ENCODE measurements at places on chromosomes 2 and 18.

DNA sequence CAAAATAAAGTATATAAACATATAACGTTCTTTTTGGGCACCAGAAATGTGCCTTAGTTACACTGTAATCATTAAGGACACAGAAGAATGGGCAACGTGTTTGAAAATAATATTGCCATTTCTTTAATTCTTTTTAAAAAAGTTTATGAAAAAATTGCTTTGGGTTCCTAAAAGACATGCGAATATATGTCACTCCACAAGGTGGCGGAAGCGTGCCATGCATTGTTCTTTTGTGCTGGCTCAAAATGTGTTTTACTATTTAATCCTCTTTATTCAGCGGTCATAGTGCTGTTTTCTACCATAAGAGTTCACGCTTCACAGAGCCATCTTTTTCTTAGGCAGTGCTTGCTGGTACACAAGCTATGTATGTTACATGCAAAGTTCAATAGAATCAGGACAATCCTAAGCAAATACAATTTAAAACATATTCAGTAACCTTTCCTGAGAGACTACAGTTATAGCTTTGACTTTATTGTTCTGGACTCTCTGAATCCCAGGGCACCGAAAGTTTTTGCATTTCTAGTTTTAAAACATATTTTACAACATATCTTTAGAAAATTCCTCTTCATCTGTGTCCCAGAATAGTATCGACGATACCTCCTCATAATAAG is 147.8 kb upstream of the ERBB4 start:
- peak; percentile 67 for DNase-seq
- no peaks in the 10 kb centered on the region for H3K36me3 ChIP-seq
- no peak overlapping the region for H3K4me3 ChIP-seq
- no peaks in the 10 kb centered on the region for H3K27me3 ChIP-seq

DNA sequence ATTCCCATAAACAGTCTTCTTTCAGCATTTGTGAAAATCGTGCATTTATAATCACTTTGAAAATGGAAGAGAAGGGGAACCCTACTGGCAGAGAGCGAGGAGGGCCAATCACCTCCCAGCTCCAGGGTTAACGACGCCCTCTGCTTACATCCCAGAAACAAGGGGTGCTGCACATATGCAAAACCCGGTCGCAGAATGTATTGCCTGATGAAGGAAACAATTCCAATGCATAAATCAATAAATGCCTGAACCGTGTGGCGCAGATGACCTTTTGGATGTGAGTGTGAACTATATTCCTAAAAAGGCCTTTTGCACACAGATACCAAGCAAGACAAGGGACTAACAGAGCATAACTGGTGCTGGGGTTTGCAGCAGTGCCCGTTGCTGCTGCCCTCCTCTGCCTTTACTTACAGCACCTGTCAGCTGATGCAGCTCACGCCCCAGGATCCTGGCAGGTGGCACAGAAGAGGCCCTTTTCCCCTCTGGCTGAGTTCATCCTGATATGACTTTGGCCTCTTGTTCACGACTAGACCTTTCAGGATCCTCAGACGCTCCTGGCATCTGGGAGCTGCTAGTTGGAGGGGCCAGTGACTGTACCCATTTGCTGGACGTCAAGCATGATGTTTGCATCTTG is 67.8 kb downstream of the MYT1L start:
- no peak for DNase-seq
- H3K36me3 ChIP-seq: no peaks in the 10 kb centered on the region
- H3K4me1 ChIP-seq: no peaks in the 10 kb centered on the region
- no peak overlapping the region for H3K27ac ChIP-seq

GRCh38 chr18:75742516-75742915 is 315.0 kb upstream of the SMIM21 start:
- no peaks in the 10 kb centered on the region for H3K4me1 ChIP-seq
- H3K27me3 ChIP-seq: no peaks in the 10 kb centered on the region
- DNase-seq: no peak
- H3K4me3 ChIP-seq: no peak overlapping the region
- no peaks in the 10 kb centered on the region for H3K36me3 ChIP-seq

- H3K27ac ChIP-seq: no peak overlapping the region
- no peak overlapping the region for H3K4me3 ChIP-seq
- H3K4me1 ChIP-seq: peaks cover 5% of the 10 kb centered on the region
- no peaks in the 10 kb centered on the region for H3K36me3 ChIP-seq
- DNase-seq: no peak
- H3K27me3 ChIP-seq: no peaks in the 10 kb centered on the region
Observed at GRCh38 chr18:59145055-59145454, 5.4 kb downstream of the SEC11C start.

DNA sequence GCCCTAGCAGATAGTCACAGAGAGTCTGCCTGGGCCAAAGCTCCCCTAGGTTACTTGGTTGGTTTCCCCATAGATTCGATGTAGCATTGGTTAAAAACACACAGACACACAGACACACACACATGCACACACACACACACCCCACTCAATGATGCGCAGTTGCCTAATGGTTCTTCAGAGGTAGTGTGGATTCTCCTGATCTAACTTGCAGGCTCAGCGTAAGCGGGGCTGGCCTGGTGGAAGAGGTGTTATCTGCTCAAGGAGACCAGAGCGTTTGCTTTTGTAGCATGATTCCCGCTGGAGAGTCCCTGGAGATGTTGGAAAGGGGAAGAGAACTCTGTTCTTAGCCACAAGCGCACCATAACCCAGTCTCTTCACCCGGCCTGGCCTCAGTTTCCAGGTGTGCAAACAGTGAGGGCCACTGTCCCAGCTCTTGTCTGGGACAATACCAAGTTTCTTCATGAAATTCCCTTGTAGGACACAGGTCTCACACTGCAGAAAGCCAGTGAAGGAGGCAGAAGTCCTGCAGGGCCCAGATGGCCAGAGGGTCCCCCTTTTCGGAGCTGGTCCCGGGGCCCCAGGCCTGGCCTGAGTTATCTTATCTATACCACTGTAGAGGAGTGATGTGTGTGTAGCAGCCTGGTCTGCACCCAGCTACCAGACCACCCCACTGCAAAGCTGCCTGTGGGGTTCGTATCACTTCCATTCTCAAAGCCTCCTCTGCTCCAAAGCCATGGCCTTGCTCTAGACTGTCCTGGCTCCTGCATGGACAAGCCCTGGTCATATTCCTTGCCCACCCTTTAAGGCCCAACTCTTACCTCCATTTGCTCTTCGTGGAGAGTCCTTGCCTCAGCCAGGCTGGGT is 3.7 kb downstream of the ACKR3 start:
- H3K27me3 ChIP-seq: no peaks in the 10 kb centered on the region
- H3K27ac ChIP-seq: no peak overlapping the region
- no peak for DNase-seq
- H3K4me3 ChIP-seq: peak overlapping the region; percentile 5

GRCh38 chr2:202911512-202912341 is at the start of the genes CARF and WDR12:
Gene CARF (plus strand): TSS chr2:202912275. CDS start chr2:202941903, 29,628 bp downstream.
Gene WDR12 (minus strand): TSS chr2:202911673. CDS start chr2:202911476, 197 bp downstream.
- H3K36me3 ChIP-seq: no peaks in the 10 kb centered on the region
- peaks cover 7% of the 10 kb centered on the region for H3K4me1 ChIP-seq
- H3K27me3 ChIP-seq: no peaks in the 10 kb centered on the region
- peak within 1 kb of the TSS; percentile 84 for H3K4me3 ChIP-seq
- peak within 1 kb of the TSS; percentile 86 for H3K27ac ChIP-seq
- peak; percentile 96 for DNase-seq

- H3K36me3 ChIP-seq: no peaks in the 10 kb centered on the region
- no peak overlapping the region for H3K4me3 ChIP-seq
- H3K27me3 ChIP-seq: no peaks in the 10 kb centered on the region
- H3K27ac ChIP-seq: no peak overlapping the region
Observed at GRCh38 chr2:21163213-21163612, 39.4 kb downstream of the TDRD15 start.

GRCh38 chr2:130390460-130391057 is 34.7 kb downstream of the PTPN18 start:
- H3K4me3 ChIP-seq: no peak overlapping the region
- H3K27me3 ChIP-seq: no peaks in the 10 kb centered on the region

- peak; percentile 14 for DNase-seq
- no peak overlapping the region for H3K4me3 ChIP-seq
- no peaks in the 10 kb centered on the region for H3K27me3 ChIP-seq
- H3K4me1 ChIP-seq: no peaks in the 10 kb centered on the region
Observed at GRCh38 chr18:45059695-45060094, 379.0 kb downstream of the SETBP1 start.

- H3K27ac ChIP-seq: no peak overlapping the region
- DNase-seq: no peak
- H3K4me3 ChIP-seq: no peak overlapping the region
- H3K4me1 ChIP-seq: no peaks in the 10 kb centered on the region
- peaks cover 1% of the 10 kb centered on the region for H3K27me3 ChIP-seq
Observed at GRCh38 chr2:165582409-165582808, 112.9 kb downstream of the CSRNP3 start.

DNA sequence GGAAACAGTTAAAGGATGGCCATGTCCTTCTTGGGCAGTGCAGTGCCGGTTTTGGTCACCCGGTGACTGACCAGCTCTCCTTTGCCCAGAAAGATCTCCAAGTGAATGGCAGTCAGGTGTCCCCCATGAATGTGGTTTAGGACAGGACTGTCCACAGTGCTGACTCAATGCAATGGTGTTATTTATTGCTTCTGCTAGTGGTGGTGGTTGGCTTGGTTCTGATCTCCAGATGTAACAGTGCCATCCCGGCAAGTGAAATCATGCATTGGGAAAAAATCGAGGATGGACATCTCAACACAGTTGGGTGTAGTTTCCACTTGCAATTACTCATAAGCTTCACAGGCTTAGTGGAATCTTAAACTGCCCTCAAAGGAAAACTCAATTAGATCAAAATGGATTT is 81.9 kb downstream of the TGOLN2 start:
- H3K36me3 ChIP-seq: no peaks in the 10 kb centered on the region
- H3K27ac ChIP-seq: no peak overlapping the region
- no peak overlapping the region for H3K4me3 ChIP-seq
- peaks cover 29% of the 10 kb centered on the region for H3K4me1 ChIP-seq
- no peak for DNase-seq

GRCh38 chr18:74486119-74486849 is 9.9 kb upstream of the CNDP2 start:
- peaks cover 6% of the 10 kb centered on the region for H3K27me3 ChIP-seq
- no peak for DNase-seq
- H3K4me1 ChIP-seq: no peaks in the 10 kb centered on the region
- H3K4me3 ChIP-seq: no peak overlapping the region
- no peak overlapping the region for H3K27ac ChIP-seq

GRCh38 chr2:46053564-46053963 is 243.6 kb upstream of the EPAS1 start:
- H3K27ac ChIP-seq: no peak overlapping the region
- H3K36me3 ChIP-seq: no peaks in the 10 kb centered on the region
- DNase-seq: no peak
- no peak overlapping the region for H3K4me3 ChIP-seq
- H3K4me1 ChIP-seq: peaks cover 10% of the 10 kb centered on the region
- H3K27me3 ChIP-seq: no peaks in the 10 kb centered on the region

DNA sequence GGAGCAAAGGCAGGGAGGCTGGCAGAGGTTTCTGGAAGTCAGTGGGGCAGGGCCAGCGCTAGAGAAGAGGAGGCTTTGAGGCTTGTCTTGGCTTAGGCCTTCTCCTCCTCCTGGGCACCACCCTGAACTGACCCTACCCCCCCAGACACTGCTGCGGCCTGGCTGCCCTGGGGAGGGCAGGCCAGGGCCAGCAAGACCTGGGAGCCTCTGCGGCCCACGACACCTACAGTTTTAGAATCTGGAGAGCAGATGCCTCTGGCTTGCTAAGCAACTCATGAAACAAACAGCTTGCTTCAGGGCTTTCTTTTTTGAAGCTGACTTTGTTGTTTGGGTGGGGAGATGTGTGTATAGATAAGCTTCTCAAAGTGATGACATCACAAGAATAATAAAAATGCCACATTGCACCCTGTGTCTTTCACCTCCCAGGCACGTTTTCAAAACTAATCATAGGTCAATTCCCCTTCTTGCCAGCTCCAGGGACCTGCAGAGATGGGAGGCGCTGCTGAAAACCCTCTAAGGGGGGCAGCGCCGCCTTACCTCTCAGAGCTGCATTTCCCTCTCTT is 46.2 kb upstream of the SMAD7 start:
- peak overlapping the region; percentile 69 for H3K27ac ChIP-seq
- no peaks in the 10 kb centered on the region for H3K27me3 ChIP-seq
- no peak overlapping the region for H3K4me3 ChIP-seq
- H3K36me3 ChIP-seq: no peaks in the 10 kb centered on the region
- peaks cover 9% of the 10 kb centered on the region for H3K4me1 ChIP-seq

- DNase-seq: no peak
- no peaks in the 10 kb centered on the region for H3K4me1 ChIP-seq
- no peaks in the 10 kb centered on the region for H3K27me3 ChIP-seq
- no peak overlapping the region for H3K27ac ChIP-seq
- no peak overlapping the region for H3K4me3 ChIP-seq
Observed at GRCh38 chr2:166282154-166282553, 93.6 kb downstream of the SCN9A start.

DNA sequence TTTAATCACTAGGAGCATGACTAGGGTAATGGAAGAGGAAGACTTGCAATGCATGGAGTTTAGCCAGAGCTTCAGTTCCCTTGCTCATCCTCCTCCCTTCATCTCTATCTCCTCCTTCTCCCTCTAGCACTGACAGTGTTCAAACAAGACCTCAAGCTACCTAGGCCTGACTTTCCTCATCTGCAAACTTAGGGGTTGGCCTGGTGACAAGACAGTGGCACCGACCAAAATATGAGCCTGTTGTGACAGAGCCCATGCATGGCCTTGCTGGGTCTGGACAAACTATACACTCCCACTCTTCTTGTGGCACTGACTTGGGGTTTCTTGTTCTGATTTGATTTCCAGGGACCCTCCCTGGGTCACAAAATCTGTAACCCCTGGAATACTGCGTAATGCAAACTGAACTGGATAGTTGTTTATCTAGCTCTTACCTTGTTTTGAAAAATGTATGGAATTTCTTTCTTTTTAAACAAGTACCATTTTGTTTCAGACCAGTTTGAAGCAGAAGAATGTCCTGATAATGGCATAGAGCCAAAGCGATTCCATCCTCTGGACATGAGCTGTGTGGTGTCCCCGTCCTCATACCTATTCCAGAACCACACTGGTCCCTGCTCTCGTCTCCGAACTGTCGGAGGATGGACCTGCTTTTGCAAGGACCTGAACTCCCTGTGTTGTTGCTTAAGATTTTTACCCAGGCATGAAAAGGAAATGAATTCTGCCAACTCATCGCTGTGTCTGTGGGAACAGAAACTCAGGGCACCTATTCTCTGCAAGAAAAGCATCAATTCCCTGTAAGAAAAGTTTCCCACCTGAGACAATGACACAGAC is 33.4 kb upstream of the PPP4R1 start:
- DNase-seq: peak; percentile 26
- no peak overlapping the region for H3K27ac ChIP-seq
- no peaks in the 10 kb centered on the region for H3K36me3 ChIP-seq
- H3K4me3 ChIP-seq: no peak overlapping the region

DNA sequence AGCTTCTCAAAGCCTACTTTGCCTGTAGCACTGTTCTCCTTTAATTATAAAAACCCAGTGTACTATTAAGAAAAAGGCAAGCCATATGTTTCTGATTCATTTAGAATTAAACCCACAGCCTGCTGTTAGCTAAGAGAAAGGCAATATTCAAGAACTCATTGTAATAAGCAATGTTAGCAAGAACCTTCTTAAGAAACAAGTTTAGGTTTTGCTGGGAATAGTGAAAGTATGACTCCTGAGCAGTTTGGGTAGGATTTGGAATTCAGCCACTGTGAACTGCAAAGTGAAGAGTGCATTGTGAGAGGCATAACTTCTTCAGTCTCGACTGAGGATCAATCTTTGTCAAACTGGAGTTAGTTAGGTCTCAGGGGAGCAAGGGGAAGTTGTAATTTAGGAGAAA is 206.5 kb upstream of the NT5C1B start:
- DNase-seq: no peak
- peaks cover 3% of the 10 kb centered on the region for H3K27me3 ChIP-seq
- no peak overlapping the region for H3K4me3 ChIP-seq
- H3K27ac ChIP-seq: no peak overlapping the region
- no peaks in the 10 kb centered on the region for H3K4me1 ChIP-seq

GRCh38 chr2:121135168-121135853 is 149.7 kb downstream of the TFCP2L1 start:
- H3K27ac ChIP-seq: no peak overlapping the region
- no peaks in the 10 kb centered on the region for H3K27me3 ChIP-seq
- no peak overlapping the region for H3K4me3 ChIP-seq
- no peak for DNase-seq
- no peaks in the 10 kb centered on the region for H3K4me1 ChIP-seq
